ENCODE measurements at places on chromosomes 2 and 18.

DNA sequence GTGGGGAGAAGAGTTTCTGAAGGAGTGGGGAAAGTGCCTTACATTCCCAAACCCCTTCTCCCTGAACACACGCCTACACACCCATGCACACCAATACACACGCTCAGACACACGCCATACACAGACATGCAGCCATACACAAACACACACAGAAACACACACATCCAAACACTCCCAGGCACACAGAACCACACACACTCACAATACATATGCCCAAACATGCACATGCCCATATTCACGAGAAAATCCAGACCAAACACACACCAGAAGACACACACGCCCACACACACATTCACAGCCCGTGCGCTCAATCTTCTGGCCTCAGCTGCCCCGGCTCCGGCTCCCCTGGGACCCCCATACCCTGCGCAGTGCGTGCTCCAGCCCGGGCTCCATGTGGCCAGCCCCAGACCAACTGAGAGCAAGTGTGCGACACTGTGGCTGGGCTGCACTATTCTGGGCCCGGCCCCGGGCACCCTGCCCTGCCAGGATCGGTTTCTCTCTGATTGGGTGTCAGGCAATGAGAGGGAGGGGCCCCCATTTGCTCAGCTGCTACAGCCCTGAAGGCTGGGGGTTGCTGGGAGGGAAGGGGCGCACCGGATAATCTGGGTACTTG is at the start of gene PRKAG3:
TSS of gene PRKAG3 (minus strand) at position 426 of the 613 bp plus-strand sequence.
- DNase-seq = no peak

- peak; percentile 45 for DNase-seq
These were observed 63.0 kb downstream of the TANK start for GRCh38 chr2:161223139-161223732.

GRCh38 chr2:216632952-216633615 is at the start of gene IGFBP2:
IGFBP2 (plus strand) TSS chr2:216633420; CDS start chr2:216633524, 104 bp downstream.
- DNase-seq = no peak

DNA sequence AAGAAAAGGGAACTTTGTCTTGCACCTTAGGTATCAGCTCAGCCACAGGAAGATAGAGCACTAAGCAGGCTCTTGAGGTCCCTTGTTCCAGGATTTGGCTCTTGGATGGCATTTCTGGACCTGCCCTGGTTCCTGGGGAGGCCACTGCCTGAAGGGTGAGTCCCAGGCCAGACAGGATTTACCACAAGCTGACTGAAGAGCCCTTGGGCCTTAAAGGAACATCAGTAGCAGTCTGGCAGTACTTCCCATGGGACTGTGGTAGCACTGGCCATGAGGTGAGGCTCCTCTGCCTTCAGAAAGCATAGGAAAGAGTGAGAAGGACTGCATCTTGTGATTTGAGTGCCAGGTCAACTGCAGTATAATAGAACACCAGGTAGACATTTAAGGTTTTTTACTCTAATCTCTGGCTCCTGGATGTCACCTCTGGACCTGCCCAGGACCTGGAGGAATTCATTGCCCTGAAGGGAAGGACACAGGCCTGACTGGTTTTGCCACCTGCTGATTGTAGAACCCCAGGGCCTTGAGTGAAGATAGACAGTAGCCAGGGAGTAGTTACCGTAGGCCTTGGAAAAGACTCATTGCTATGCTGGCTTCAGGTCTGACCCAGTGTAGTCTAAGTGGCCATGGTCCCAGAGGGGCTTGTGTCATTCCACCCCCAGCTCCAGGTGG is 154.4 kb upstream of the CREB1 start:
- no peak for DNase-seq

DNA sequence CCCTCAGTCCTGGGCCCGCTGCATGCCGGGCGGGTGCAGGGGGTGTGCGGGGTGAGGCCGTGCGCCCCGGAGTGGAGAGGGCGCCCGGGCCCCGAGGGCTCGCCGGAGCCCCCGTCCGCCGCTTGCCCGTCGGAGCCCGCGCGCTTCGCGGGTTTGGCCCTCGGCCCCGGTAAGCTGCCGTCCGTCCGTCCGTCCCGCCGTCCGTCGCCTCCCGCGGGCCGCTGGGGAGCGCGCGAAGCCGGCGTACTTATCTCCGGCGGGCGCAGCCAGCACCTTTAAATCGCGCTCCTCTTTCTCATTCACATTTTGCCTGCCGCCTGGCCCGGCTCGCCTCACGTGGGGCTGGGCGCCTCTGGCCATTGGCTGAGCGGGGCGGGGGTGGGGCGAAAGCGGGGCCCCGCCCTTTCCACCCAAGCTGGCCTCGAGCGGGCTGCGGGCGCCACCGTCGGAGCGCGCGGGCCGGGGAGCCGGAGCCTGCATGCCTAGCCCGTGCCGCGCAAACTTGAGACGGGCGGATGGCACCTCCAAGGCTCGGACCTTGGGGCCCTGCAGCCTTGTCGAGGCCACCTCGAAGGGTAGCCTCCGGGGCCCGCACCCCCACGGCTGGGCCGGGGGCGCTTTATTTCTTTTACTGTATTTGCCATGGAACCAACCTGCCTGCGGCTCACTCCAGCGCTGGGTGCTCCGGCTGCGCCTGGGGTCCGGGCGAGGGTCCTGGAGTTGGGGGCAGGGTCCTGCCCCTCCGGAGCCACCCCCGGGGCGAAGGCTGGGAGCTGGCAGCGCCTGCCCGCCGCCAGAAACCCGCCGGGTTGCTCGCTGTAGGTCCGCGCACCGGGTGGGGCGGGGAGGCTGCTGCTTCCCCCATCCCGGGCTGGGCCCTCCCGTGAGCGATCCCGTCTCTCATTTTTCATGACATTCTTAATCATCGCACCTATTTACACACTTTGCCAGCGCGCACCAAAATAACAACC is at the start of gene GBX2:
TSS of gene GBX2 (minus strand) at position 277 of the 971 bp plus-strand sequence. CDS start 415 bp downstream, outside the sequence.
- no peak for DNase-seq

DNA sequence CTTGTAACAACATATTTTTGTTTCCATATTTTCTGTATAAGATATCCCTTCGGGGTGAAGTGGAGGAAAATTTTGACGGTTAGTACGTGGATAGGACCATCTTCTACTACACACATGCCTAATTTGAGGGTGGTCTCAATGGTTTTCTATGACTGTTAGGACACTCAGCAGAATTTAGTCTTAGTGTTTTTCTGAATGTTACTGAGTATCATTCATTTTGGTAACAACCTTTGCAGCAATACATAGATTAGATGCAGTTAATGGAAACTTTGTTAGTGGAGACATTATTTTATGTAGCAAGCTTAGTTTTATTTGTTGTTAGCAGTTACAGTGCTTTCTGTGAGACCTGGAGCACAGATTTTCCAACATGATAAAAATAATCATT is 1.6 kb downstream of the ITGAV start:
- DNase-seq = no peak

DNA sequence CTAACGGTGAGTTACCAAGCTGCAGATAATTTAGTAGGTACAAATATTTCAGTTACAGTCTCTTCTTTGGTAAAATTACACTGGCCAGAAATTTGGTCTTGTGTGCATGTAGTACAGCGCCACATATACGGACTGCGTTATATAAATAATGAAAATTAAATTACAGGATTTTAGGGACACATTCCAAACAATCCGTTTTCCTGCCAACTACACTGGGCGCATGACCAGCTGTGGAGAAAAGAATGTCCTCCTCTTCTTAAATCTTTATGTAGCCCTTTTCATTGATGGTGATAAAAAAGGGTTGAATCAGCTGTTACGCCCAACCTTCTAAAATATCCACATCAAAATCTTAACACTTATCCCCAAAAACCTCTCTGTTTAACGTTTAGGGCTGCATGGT is 37.5 kb downstream of the TCF4 start:
- no peak for DNase-seq

- no peak for DNase-seq
These were observed 316.9 kb upstream of the THSD7B start for GRCh38 chr2:136448432-136448831.

DNA sequence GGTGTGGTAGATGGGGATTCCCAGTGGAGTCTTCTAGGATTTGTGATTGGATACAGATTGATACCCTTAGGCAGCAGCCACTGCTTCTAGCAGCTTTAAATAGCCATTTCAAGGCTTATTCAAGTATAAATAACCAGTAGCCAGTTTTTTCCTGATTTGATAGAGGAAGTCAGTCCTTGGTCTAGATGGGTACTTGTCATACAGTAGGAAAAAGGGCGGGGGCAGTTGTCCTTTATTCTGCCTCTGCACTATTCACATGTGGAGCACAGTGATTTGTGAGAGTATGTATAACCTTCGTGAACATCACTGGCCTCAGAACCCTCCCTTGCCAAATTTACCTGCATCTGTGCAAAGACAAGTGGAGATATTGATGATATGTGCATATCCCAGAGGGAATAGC is 6.8 kb downstream of the PPP1CB start:
- no peak for DNase-seq

DNA sequence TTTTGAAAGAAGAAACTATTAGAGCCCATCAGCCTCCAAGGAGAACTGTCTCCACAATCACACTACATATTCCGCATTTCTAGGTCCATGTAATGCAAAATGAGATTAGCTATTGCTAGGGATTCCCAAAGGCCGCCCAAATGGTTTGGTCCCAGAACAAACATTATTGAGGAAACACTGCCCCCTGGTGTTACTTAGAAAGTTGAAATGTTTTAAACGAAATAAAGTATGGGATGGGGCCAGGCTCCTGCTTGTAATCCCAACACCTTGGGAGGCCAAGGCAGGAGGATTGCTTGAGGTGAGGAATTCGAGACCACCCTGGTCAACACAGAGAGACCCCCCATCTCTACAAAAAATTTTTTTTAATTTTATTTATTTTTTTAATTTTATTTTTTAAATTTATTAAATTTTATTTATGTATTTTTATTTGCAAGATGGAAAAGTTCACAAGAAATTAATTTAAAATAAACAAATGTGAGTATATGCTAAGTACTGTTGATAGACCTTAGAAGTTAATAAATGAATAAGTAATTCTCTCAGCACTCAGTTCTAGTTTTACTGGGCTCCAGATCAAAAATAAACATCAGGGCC is 5.5 kb downstream of the NHEJ1 start:
- DNase-seq = peak; percentile 56

DNA sequence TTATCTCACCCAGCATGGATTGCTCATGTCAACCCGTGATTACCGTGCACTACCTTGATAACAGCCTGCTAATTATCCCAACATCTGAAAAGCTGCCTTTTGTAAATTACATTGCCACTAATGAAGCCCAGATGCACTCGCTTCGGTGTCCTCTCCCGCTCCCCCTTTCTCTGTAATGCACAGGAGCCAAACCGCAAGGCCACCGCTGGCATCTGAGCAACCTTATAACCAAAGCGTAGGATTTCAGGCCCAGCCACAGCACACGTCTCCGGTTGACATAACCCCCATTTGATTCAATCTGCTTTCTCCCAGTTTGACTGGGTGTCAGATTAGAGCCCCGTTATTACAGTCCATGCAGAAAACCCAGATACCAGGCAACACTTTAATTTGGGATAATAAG is 341.2 kb downstream of the ALK start:
- DNase-seq = no peak

- no peak for DNase-seq
These were observed 320.1 kb downstream of the OSR1 start for GRCh38 chr2:19038071-19039015.

DNA sequence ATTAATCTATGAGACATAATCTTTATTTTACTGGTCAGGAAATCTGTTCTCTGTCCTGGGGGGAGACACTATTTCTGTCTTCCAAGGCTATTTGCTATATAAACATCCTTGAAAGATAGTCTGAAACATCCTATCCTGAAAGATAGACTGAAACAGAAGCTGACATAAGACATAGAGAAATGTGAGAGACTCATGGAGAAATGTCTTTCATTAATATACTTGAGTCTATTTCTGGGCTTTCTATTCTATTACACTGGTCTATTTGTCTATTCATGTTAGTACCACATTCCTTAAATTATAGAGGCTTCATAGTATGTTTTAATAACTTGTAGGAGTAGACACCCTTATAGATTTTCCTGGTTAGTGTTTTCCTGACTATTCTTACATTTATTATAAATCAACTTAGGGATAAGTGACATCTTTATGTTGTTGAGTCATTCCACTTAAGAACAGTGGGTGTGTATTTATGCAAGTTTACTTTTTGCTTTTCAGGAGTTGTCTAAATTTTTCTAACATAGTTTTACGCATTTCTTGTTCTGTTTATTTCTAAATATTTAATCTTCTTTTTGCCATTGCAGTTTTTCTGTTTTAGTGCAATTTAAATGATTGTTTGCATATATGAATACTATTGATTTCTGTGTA is 244.9 kb upstream of the ZSWIM2 start:
- no peak for DNase-seq

DNA sequence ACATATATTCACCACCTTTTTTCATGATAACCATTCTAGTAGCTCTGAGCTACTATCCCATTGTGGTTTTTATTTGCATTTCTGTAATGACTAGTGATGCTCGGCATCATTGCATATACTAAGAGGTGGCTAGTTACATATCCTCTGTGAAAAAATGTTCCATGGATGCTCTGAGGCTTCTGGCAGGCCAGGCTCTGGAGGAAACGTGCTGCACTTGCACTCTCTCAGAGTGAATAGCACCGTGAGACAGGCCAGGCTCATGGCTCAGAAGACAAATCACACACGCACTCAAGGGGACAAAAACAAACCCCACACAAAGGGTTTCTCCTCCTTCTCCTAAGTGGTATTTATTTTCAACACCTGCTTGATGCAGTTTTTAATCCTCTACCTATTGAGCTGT is 1085.3 kb upstream of the CNTNAP5 start:
- no peak for DNase-seq

DNA sequence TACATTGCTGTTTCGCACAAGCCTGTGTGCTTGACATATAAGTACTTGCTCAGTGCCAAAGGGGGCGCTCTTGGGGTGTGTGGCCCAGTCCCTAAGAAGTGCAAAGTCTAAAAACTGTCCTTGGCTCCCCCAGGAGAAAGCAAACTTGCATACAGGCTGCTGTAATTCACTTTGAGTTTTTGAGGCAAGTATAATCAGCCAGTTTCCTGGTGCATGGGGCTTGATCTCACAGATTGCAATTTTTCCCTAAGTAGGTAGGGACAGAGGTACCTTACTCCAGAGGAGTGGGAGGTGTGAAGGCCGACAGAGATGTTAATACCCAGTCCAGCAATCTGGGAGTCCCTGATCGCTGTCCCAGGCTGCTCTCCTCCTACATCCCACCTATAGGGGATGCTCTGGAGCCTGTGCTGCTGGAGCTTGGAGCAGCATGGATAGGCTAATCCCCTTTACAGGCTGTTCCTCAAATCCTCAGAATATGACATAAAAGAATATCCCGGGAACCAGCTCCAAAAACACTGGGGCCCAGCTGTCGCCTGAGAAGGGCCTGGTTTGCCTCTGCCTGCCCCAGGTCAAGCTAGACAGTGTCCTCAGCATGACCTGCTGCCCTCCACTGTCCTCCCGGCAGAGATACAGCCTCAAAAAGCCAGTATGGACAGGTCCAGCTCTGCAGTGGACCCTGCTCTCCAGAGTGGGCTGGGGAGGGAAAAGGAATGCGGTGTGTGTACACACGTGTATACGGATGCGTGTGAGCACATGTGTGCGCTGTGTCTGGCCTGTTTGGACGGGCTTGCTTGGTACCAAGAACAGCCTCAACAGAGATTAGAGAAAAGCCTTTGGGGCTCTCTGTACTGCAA is 136.5 kb upstream of the HAAO start:
- DNase-seq = no peak

DNA sequence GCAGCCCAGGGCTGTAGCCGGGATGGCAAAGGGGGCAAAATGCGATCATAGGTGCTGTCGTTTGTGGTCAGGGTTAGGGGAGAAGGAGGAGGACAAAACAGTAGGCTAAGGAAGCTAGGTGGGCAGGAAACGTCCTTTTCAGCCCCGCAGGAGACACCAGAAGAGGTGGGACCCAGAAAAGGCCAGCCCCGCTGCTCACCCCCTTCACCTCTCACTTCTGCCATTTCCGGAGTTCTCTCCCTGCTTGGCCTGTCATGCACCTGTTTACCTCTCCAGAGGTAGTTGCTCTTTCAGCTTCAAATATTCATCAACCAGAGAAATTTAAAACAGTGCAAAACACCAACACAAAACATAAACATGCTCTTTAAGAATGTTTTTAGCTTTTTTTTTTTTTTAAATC is 849 bp downstream of the AQP4 start:
- no peak for DNase-seq

All from central memory CD4-positive, alpha-beta T cell (primary cell).